Right renal cortex interstitium (tissue), 3 donors: ENCODE measurements at places on chromosomes 12 and 14. TPM values are rescaled to one million over a fixed set of nuclear protein-coding genes. Genes with fewer than 3 reads are reported as not detected.

Gene LMNTD1
- polyA plus RNA-seq: not detected

DNA sequence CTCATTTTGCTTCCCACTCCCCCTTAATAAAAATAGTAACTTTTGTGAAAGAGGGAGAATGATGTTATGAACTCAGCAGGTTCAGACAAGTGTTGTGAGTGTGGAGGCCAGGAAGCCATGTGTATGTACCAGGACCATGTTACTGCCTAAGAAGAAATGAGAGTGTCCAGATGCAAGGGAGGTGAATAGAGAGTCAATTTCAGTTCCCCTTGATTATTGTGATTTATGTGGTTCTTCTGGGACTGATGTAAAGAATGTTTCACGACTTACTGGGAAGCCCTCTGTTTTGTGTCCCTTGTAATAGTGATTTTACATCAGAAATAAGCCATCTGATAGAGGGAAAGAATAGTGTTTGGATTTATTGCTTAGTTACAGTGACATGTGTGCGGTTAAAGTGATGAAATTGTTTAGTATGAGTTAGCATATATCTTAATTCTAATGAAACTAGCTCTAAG, 32.5 kb downstream of the FBXO34 start:
- DNase-seq: no peak

DNA sequence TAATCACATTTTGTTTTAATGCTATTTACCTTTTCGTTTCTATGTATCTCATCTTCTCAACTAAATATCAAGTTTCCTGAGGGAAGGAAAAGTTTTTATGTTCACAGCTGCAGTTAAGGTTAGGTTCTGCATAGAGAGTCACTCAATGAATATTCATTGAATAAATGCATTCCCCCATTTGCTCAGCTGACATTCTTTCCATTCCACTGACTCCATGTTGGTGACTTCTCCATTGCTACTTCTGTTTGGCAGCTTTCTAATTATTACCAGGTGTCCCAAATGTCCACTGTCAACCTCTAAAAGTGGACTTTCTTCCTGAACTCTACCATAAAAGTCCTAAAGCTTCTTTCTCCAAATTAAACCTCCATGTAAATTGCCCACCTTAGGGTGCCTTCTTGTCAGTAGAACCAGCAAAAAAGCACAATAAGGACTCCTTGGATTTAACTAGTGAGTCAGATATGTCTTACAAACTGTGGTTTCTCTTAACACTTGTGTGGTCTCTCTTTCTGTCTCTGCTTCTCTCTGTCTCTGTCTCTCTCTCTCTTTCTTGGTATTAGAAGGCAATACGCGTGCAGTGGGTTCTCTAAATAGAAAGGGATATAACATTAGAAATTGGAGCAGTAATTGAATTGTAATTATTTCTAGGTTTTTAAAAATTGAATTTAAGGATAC, 85.9 kb downstream of the TMEM117 start:
- DNase-seq: no peak

GRCh38 chr14:105588236-105588860, 62.0 kb downstream of the TMEM121 start:
- no peak for DNase-seq

Gene MIP
- not detected for polyA plus RNA-seq

- no peak for DNase-seq
These were observed 107.6 kb upstream of the SYT1 start for GRCh38 chr12:78756936-78757335.
